ENCODE measurements at places on chromosomes 2 and 18.

DNA sequence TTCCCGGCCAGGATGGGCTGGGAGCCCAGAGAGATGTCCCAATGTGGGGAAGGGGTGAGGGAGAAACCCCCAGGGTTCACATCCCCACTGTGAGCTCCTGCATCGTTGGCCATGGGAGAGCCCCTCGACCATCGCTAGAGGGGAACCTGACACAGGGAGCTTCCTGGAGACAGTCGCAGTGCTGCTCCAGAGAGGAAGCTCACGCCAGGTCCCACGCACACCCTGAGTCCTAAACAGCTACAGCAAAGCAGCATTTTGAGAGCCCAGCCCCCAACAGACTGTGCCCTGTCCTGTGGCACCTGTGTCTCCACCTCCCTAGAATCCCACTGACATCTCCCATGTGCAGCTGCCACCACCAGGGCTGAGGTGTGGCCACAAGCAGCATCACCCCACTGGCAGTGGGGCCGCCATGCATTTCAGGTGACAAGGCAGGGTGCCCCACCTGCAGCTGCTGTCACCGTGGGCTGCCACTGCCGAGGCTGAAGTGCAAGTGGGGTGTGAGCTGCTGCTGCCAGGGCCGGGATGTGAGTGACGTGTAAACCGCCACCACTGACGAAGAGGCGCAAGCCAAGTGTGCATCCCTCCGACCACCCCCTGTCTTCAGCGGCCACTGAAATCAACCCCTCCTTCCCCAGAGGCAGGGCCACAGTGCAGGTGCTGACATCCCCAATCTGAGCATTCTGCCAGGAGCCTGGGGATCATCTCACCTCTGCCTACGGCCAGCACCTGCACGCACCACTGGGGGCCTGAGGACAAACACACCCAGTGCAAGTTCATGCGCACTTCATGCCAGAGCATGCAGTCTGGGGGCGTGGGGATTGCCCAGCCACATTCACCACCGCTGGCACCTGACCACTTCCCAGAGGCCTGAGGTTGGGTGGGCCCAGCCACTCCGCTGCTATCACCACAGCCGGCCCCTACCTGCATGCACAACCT, 467.7 kb upstream of the SALL3 start:
- no peak for DNase-seq

DNA sequence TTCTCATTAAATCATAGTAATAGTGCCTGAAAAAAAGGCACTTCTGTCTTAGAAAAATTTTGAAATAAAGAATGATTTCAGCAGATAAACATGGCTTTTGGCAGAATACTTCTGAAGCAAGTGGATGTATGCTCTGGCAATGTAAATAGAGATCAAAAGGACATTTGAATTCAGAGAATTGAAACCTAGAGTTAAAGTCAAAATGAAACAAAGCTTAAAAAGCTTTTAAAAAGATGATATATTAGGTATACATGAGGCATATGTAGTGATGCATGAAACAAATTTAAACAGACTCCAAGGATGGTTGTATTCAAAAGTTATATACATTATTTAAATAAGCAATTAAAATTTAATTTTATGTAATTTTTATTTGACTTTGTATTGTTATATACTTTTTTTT, 1344.5 kb upstream of the TMEFF2 start:
- DNase-seq = no peak

GRCh38 chr18:34709750-34710441, at the start of gene DTNA:
DTNA (plus strand) TSS chr18:34710298; CDS start chr18:34755977, 45,679 bp downstream.
- DNase-seq = no peak

- no peak for DNase-seq
These were observed 131.4 kb upstream of the CCDC68 start for GRCh38 chr18:55090564-55091188.

GRCh38 chr2:110804915-110805314, 72.5 kb downstream of the ACOXL start:
- DNase-seq = peak; percentile 58

DNA sequence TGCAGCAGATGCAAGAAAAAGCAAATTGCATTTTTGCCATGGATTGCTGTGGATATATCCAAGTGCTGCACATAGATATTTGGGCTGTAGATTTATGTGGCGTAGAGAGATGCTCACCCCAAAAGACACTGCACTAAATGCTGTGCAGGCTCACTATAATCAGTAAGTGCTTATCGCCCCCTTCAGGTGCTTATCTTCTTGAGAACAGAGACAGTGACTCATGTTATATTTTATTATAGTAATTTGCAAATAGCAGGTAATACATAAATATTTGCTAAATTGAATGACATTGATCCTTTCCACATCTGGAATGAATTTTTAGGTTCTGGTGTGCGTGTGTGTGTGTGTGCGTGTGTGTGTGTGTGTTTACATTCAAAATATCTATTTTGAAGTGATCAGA, 36.8 kb upstream of the PLEKHM3 start:
- no peak for DNase-seq

DNA sequence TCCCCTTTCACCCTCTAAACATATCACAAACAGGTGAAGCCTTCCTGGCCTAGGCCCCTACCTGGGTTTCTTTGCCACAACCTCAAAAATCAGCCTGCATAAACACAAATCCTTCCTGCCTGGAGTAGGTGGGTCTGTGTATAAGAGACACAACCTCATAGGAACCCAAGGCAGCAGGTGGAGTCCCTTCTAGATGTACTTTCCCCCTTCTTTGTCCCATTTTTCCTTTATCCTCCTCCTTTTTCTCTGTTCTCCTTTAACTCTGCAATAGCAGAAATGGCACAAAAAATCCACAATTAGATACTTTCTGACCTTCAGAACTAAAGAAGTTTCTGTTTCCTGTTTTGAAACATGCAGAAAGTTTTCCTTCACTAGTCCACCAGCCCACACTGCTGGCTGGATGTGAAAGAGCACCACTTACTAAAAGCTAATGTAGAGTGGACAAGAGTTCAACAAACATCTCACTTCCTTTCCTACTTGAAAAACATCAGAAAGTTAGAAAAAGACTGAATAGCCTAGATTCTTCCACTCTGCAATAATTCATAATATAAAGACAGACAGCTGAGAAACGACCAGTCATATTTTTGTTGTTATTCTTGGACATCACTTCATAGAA, 11.2 kb downstream of the SLC40A1 start:
- DNase-seq = no peak

DNA sequence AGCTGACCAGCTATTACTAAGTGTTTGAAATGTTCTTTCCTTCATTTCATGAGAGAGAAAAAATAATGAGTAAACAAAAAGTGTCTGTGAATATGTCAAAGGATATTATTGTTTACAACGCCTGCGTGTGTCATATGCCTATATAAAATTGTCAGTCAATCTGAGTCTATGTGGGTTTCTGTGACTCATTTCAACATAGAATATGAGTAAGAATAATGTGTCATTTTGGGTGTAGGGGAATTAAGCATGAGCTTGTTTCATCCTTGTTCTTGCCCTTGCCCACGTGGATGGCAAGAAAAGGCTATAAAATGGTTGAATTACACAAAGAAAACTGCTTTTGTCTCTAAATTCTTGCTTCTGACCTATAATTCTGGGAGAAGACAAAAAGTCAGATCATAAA, 466.0 kb downstream of the PTH2R start:
- DNase-seq = no peak

Measured in activated T-helper 9 cell treated with anti-CD3 and anti-CD28 coated beads, Interleukin-2, amount 50 U/mL, for 16 hours (primary cell).